ENCODE measurements at places on chromosomes 1 and 21.

GRCh38 chr1:219310181-219310728 lies 136.6 kb downstream of the LYPLAL1 start:
- DNase-seq: no peak

DNA sequence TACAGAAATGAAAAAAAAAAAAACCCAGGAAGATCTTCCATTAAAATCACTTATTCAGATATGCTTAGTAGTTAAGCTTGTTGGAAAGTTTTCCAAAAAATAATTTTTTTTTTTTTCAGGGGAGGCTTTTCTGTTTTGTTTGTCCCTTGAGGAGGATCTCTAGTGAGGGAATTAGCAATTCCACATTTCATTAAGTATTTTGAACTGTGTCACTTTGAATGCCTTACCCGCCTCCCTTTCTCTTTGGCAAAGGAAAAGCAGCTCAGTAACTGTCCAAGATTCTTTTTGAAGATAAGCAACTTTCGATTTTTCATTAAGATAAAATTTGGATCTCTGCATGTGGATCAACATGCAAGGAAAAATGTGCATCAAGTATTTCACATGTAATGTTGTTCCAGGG lies 1.8 kb downstream of the NTNG1 start:
- DNase-seq: no peak

DNA sequence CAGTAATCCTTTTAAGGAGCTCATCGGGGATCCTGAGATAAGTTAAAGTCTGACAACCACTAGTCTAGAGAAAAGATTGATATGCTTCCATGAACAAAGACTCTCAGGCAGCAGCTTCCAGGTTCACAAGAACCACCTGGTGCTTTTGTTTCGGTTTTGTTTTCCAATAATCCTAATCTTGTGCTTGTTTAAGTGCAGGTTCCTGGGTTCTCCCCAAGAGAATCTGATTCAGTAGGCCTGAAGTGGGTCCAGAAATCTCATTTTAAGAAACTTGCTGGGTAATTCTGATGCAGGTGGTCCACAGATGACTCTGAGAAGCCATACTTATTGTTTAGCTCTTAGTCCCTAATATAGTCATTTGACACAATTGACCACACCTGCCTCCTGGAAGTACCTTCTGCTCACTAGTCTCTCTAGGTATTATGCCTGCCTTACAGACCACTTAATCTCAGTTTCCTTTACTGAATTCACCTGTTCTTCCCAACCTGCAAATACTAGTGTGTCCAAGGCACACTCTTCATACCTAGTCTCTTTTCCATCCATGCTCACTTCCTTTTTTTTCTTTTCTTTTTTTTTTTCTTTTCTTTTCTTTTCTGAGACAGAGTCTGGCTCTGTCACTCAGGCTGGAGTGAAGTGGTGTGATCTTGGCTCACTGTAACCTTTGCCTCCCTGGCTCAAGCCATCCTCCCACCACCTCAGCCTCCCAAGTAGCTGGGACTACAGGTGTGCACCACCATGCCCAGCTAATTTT lies 20.5 kb upstream of the FRRS1 start:
- DNase-seq: no peak

GRCh38 chr1:233940908-233941307 lies 36.4 kb downstream of the SLC35F3 start:
- DNase-seq: no peak

- no peak for DNase-seq
Observed at GRCh38 chr1:26583646-26584485, 54.3 kb downstream of the RPS6KA1 start.

DNA sequence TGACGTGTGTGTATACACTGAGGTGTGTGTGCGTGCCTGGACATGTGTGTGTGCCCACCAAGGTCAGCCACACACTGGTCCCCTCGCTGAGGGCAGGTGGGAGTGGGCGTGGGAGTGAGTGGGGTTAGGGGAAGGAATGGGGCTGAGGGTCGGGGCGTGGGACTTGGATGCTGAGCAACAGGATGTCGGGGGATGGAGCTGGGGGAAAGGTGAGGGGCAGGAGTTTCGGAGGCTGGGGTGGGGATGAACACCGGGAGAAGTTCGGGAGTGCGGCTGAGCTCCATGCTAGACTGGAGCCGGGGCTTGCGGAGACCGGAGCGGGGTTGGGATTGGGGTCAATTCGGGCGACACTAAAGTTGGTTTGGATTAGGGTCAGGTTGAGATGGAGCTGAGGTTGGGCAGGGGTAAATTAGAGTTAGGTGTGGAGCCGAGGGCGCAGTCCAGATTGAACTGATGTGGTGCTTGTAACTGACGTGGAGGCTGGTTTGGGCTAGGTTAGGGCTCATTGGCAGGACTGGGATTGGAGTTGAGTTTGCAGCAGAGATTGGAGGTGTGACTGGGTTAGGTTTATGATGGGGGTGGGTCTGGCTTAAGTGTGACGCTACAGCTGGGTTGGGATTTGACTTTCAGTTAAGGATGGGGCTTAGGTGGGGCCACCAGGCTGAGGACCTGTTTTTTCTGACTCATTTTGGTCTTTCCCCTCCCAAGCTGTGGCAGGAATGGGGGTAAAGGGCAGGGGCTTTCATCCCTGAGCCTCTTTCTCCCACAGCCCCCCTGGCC lies 3.3 kb upstream of the GUCA2A start:
- DNase-seq: no peak

- DNase-seq: peak; percentile 100
Observed at GRCh38 chr1:62436039-62436465, 797 bp upstream of the USP1 start.

- DNase-seq: no peak
Observed at GRCh38 chr1:201742476-201742875, 86.5 kb upstream of the IPO9 start.

- no peak for DNase-seq
Observed at GRCh38 chr1:17012775-17013490, 1.2 kb upstream of the ATP13A2 start.

GRCh38 chr1:68624233-68624632 lies 127.4 kb upstream of the DEPDC1 start:
- DNase-seq: no peak

GRCh38 chr1:84961316-84961715 lies 35.6 kb downstream of the MCOLN2 start:
- DNase-seq: no peak

GRCh38 chr1:67589519-67590233 lies 95.3 kb upstream of the GADD45A start:
- no peak for DNase-seq

DNA sequence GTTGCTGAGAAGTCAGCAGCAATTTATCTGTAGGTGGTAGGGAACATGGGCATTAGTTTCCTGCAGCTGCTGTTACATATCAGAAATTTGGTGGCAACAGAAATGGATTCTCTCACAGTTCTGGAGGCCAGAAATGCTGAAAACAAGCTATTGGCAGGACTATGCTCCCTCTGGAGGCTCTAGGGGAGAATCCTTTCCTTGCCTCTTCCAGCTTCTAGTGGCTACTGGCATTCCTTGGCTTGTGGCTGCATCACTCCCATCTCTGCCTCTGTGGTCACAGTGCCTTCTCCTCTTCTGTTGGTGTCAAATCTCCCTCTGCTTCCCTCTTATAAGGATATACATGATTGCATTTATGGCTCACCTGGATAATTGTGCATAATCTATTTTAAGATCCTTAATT lies 2.5 kb upstream of the SFT2D2 start:
- no peak for DNase-seq

DNA sequence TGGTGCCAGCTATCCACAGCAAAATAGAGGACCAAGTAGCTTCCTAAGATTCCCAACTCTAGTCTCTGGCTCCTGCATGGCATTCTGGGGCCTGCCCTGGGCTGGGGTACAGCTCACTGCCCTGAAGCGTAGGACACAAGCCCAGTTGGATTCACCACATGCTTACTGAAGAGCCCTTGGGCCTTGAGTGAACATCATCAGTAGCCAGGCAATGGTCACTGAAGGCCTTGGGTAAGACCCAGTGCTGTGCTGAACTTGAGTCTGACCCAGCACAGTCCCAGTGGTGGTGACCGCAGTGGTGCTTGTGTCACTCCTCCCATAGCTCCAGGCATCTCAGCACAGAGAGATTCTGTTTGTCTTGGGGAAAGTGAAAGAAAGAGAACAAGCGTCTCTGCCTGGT lies 7.7 kb upstream of the LCE3A start:
- no peak for DNase-seq

- no peak for DNase-seq
Observed at GRCh38 chr21:43622796-43623195, 36.5 kb downstream of the HSF2BP start.

DNA sequence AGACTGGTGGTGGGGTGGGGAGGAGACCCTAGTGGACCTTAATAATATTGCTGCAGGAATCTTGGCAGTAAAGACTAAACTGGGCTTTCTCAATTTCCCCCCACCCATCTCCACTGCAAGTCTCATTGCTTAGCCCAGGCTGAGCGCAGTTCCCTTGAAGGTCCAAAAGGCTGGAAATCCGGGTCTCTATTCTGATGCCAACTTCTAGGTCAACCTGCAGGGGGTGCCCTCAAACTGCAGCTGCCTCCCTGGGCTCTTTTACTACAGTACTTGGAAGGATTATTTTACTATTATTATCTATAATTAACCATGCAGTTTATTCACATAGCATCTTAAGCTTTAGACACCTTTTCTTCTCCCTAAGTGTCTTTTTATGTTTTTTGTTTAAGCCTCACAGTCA lies 85.4 kb upstream of the WARS2 start:
- no peak for DNase-seq

- no peak for DNase-seq
Observed at GRCh38 chr1:116353155-116353554, 19.9 kb upstream of the ATP1A1 start.

- no peak for DNase-seq
Observed at GRCh38 chr1:115874904-115875303, 34.0 kb upstream of the NHLH2 start.

DNA sequence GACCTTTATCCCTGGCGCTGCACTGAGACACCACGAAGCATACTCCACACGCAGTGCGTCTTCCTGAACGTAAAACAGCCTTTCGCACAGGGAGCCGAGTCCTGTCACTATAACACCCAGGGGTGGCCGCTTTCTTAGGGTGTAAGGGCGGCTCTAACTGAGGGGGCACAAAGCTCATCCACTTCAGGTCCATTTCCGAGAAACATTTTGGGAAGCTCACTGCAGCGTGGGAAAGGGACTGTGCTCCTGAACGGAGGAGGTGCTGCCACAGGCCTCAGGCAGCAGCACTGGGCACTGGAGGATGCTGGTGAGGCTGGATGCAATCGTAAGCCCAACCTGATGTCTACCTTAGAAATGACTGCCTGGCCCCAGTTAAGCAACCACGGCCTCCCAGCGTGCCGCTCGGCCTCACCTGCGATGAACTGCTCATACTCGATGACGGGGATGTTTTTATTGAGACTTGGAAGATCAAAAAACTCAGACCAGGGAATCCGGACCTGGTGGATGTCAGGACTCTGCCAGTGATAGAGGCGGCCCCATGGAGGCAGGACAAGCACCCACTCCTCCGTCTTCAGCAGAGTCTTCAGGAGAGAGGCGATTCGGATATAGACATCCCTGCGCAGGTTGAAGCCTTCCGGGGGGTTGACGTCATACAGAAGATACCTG lies 2.3 kb downstream of the POFUT2 start:
- DNase-seq: no peak

- DNase-seq: no peak
Observed at GRCh38 chr1:43963006-43963405, 6.8 kb upstream of the DPH2 start.

- DNase-seq: no peak
Observed at GRCh38 chr1:3539707-3540425, 71.4 kb downstream of the MEGF6 start.

DNA sequence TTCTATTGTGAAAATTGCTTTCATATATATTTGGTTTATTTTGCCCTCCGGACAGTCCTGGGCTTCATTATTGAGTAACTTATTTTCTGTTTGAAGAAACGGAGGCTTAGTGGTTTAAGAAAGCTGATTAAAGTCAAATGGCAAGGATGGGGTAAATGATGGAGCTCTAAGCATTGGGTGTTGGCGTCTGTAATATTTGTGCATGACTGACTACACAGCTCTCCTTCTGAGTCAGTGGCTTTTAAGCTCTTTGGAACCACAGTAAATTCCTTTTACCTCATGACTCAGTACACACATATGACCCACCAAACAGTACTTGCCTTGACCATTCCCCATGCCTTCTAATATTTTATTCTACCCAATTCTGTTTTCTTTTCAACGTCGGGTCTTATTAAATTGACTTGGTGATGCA lies 21.0 kb downstream of the B3GALT5 start:
- DNase-seq: no peak

GRCh38 chr1:194161591-194161990 lies 975.2 kb upstream of the B3GALT2 start:
- DNase-seq: no peak

GRCh38 chr1:214439352-214440119 lies 111.9 kb downstream of the PTPN14 start:
- DNase-seq: no peak

GRCh38 chr1:119139403-119139802 lies 1.1 kb downstream of the WARS2 start:
- no peak for DNase-seq

DNA sequence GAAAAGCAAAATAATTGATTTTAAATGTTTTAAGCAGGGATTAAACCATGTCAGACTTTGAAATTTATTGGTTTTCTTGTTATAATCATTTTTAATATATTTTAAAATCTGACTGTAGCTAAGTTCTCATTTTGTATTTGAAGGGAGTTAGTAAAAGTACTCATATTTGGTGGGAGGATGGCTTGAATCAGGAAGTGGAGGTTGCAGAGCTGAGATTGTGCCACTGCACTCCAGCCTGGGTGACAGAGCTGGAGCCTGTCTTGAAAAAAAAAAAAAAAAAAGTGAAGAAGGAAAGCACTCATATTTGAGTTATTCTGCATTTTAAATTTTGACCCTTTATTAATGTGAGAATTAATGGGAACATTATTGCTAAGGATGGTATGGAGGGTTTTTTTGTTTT lies 106.0 kb downstream of the RABGAP1L start:
- DNase-seq: no peak

DNA sequence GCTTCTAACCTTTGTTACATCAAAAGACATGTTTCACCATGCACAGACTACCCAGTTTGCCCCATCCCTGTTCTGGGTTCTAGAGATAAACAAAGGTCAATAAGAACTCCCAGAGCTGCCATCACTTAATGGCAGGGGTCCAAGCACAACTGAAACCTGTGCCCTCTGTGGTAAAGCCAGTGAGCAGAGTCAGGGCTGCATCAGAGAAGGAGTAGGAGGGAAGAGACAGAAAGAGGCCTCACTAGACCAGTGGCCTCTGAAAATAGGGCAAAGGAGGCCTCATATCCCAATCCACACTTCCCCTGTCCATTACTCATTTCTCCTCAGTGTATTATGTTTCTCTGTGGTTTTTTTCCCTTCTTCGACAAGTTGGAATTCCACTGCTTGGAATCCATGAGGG lies 10.2 kb downstream of the ATP1A2 start:
- no peak for DNase-seq

DNA sequence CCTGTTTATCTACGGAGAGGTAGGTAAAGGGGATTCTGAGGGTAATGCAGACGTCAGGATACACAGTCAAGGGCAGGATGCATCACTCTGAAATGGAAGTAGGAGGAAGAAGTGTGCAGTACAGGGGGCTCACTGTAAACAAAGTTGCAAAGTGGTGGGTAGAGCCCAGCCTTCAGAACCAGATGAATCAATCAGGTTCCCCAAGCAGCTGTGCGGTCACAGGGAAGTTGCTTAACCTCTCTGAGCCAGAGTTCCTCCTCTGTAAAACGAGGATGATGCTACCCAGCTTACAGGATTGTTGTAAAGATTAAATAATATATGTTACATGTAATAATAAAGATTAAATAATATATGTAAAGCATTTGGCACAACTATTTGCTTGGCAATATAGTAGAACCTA lies 13.5 kb upstream of the MYOM3 start:
- no peak for DNase-seq

Data from effector CD8-positive, alpha-beta T cell (primary cell).